ENCODE measurements at places on chromosomes 5 and 9.

DNA sequence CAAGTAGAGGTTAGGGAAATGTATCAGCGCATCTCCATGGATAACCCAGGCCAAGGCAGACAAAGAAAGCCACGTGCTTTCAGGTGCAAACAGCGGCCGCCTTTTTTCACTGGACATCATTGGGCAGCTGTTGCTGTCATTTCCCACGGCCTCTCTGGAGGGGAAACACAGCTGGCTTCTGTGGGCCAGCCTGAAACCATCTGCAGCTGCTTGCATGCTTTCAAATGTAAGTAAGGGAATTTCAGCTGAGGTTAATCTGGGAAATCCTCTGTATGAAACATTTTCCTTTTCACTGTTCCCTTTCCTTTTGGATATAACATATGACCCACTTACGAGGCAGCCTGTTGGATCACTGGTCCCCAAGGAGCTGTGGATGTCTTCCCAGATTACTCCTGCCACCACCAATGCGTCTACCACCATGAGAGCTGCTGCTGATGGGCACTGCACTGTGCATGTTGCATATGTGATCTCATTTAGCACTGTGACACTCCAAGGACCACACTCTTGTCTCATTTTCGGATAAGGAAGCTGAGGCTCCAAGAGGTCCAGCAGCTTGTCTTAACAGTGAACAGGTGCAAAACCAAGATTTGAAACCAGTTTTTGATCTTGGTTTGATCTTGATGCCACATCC is 106.3 kb downstream of the C9orf152 start:
- DNase-seq: no peak

DNA sequence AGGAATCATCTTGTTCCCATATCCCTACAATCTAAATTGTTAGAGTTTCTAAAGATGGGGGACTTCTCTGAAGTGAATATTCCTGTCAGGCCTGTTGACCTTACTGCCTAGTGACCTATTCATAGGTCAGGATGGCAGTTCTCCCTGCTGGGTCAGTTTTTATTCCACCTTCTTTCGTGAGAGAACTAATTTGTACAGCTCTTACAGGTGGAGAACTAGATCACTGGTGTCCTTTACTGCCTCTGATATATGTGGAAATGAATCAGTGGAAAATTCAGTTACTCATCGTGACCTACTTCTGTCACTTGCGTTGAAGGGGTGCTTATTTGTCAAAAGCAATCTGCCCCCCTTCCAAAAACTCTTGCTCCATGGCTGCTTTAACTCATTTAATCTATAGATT is 164.9 kb downstream of the CD180 start:
- DNase-seq: no peak

- DNase-seq: no peak
These were observed 48.4 kb upstream of the SMIM23 start for GRCh38 chr5:171736976-171737891.

DNA sequence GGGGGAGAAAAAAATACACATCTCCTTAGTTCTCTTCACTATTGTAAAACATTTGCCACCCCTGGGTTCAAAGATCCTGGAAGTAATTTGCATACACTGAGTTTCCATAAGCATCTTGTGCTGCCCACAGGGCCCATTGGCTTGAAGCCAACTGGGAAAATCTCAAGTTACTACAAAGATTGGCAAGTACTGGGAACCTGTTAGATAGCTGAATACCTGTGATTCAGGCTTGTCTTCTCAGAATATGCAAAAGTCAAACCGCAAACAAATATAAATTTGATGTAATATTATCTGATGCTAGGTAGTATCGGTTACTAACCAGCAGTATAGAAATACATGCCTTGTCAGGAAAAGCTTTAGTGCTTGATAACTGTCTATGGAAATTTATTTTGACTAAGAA is 156.9 kb upstream of the FST start:
- DNase-seq: no peak

DNA sequence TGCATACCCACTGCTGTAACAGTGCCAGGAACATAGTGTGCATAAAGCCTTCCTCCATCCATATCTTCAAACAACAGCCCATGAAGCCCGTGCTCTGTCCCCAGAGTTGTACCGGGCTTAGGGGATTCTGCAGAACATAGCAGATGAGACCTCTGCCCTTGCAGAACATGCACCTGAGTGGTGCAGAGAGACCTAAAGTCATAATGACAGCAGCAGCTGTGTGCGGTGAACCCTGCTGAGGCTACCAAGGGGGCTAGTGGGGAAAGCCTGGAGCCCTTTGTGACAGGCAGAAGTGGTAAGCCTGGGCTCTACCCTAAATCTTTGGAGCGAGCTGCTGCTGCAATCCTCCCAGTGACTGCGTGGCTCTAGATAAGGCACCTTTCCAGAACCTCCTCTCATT is 32.2 kb upstream of the BRD3 start:
- DNase-seq: no peak

- no peak for DNase-seq
These were observed 293.4 kb upstream of the PUM3 start for GRCh38 chr9:3137347-3137695.

- DNase-seq: peak; percentile 98
These were observed 30.6 kb upstream of the SMU1 start for GRCh38 chr9:33106827-33107621.

- DNase-seq: no peak
These were observed 129.8 kb downstream of the ROR2 start for GRCh38 chr9:91820126-91820750.

DNA sequence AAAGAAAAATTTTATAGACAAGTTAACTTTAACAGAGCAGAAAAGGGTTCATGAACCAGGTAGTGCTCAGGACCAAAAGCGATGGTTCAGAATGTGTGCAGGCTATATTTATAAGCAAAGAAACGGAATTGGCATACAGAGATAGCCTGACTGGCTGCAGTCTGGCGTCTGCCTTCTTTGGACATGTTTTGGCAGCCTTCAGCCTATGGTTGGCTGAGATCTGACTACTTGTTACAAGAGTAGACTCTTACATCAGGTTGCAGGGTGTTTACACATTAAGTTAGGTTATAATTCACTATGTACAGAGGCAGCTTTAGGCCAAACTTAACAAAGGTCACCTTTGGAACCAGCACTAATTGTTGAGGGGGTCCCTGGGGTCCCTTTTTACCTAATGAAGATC is 7.0 kb downstream of the NOP16 start:
- no peak for DNase-seq

DNA sequence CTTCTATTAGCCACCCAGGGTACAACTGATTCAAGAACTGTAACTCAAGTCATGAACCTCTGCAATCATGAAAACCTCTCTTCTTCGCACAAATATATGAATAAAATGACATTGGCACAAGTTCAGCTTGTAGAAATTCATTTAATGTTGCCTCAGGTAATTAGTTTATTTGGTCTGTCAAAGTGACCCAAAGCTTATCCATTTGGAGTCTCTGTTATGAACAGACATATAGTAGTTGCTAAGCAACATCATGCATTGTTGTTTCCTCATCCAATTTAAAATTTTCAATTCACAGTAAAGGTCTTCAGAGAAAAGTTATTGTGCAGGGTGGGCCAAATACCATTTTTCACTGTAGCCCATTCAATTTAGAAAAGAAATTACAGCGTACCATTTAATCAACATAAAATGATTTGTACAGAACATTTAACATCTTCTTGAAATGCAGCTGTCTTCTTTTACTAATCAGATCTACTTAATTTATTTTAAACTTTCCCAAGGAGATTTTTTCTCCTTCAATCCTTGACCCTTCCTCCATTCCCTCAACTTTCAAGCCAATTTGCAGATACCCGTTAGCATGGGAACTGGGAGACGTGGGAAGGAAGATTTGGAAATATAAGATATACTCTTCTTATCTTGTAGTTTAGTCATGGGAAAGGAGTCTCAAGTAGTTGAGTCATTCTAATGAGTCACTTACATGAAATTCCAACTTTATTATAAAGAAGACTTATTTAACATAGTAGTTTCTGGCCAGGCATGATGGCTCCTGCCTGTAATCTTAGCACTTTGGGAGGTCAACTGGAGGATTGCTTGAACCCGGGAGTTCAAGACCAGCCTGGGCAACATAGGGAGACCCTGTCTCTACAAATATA is 231.3 kb downstream of the ATPSCKMT start:
- peak; percentile 83 for DNase-seq

- no peak for DNase-seq
These were observed 147.6 kb downstream of the ALDH1A1 start for GRCh38 chr9:72805238-72805637.

DNA sequence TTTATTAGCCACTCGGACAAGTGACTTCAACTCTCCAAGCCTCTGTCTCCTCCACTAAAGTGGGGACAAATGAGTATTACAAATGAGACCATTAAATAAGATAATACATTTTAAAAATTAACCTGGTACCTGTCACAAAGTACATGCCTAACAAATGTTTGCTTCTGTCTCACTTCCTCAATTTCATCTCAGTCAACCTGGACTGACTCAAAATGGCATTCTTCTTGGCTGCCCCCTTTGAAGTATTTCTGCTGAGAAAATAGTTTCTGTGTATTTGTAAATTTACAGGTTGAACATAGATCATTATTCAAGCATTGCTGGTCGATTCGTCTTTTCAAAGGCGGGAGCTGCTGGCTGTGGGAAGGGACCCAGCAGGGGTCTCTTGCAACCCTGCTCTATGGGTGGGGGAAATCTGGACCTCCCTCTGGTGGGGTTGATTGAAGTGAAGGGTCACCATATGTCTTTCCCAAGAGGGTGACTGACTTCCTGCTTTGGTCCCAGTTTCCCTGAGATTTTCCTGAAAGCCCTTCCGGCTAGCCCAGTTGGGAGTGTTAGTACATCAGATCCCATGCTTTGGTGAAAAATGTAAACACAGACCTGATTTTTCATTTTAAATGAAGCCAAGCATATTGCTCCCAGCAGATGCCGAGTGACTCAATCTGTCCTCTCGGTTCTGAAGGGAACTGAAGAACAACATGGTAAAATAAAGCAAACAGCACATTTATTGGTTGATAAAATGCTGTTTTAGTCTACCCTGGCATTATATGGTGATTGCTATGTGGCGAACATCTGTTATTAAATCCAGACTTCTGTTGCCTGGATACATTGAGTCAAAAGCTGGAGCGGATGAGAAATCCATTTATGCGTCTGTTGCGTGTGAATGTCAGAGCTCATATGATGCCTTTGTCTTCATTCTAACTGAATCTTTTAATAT is 73.0 kb downstream of the KCNIP1 start:
- DNase-seq: peak; percentile 6

- DNase-seq: no peak
These were observed 58.6 kb downstream of the PCDHGC5 start for GRCh38 chr5:141547488-141547887.

- DNase-seq: no peak
These were observed 49.3 kb downstream of the CSNK1G3 start for GRCh38 chr5:123561230-123561629.

GRCh38 chr5:61257421-61257820 is 74.6 kb upstream of the ZSWIM6 start:
- no peak for DNase-seq

GRCh38 chr5:132334812-132335211 is 34.7 kb upstream of the SLC22A5 start:
- DNase-seq: no peak

DNA sequence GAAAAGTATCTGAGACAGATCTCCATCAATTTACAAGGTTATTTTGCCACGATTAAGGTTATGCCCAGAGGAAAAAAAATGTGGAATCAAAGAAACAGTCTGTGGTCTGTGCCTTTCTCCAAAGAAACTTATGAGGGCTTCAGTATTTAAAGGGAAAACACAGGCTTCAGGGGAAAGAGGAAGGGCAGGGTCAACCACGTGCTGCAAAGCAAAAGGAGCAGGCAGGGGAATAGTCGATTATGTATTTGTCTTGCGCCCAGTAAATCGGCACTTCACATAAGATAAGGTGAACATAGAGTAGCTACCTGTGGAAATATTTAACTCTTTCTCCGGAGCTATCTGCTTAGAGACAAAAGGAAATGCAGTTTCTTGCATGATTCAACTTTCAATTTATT is 343.7 kb downstream of the RAB3C start:
- no peak for DNase-seq

- no peak for DNase-seq
These were observed 2.7 kb upstream of the CARD19 start for GRCh38 chr9:93093127-93093876.
